Cerebellar nuclear complex (tissue), 1 donor: ENCODE measurements at places on chromosomes 11 and 22.

DNA sequence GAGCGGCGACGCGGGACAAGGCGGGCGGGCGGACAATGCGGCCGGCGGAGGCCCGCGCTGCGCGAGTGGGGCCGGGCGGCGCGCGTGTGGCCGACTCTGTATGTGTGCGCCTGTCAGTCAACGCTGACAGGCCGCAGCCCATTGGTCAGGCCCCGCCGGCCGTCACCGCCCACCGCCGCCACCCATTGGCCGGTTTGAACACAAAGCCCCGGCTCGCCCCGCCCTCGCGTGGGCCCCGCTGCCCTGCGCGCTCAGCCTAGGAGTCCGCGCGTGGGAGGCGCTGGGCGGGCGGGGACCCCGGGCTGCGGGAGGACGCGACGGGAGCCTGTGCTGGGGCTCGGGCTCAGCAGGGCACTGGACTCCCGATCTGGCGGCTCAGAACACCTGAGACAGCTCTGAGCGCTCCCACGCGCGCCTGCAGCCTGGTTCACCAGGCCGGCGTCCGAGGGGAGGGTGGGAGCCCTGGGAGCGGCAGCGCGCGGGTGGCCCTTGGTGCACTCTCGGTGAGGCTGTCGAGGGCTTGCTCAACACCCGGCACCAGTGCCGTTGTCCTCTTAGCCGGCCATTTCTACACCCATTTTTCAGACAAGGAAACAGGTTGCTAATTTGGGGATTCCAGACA lies at the start of gene SUN2:
Gene SUN2 (minus strand): TSS at position 88 of the 622 bp plus-strand sequence. CDS start 3,370 bp downstream, outside the sequence.
- no peak for DNase-seq

GRCh38 chr11:96109331-96110030 lies 185.6 kb upstream of the MTMR2 start:
- no peak for DNase-seq

- DNase-seq = no peak
These were observed 30.5 kb downstream of the CHKA start for GRCh38 chr11:68090706-68091105.

DNA sequence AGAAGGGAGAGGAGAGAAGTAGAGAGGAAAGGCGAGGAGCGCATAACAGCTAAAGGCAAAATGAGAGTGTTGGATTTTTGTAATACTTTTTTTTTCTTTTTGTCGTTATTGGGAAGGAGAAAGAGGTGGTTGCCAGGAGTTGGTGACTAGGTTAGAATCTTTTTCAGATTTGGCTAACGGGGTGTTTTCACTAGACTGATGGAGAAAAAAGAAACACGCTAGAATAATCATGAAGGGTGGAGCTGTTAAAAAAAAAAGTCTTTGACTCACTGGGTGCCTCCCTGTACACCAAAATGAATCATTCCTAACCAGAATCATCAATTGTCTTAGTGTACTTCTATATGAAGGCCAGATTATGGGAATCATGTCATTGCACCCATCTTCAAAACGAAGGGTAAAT lies 12.7 kb downstream of the BLID start:
- no peak for DNase-seq

GRCh38 chr22:17846326-17846992 lies 72.2 kb upstream of the BID start:
- DNase-seq = no peak

DNA sequence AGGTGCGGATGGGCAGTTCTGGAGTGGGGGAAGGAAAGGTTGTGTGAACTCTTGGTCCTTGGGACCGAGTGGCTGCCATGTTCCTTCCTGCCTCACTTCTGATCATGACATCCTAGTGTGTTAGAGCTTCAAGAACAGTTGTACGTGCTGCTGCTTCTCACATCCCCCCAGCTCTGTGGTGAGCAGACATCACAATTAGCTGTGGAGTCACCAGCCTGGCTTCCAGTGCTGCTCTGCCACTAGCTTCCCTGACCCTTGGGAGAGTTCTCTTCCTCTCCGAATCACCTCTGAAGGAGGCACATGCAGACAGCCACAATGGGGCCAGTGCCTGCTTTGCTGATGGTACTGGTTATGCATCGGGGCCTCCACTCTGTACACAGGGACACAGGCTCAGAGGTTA lies 6.2 kb upstream of the RAB1B start:
- no peak for DNase-seq

- no peak for DNase-seq
These were observed 2.7 kb upstream of the LDHAL6A start for GRCh38 chr11:18452927-18453326.

- no peak for DNase-seq
These were observed 290.7 kb downstream of the NTM start for GRCh38 chr11:131661132-131661531.

- no peak for DNase-seq
These were observed 22.8 kb downstream of the SLC5A4 start for GRCh38 chr22:32232191-32232830.

DNA sequence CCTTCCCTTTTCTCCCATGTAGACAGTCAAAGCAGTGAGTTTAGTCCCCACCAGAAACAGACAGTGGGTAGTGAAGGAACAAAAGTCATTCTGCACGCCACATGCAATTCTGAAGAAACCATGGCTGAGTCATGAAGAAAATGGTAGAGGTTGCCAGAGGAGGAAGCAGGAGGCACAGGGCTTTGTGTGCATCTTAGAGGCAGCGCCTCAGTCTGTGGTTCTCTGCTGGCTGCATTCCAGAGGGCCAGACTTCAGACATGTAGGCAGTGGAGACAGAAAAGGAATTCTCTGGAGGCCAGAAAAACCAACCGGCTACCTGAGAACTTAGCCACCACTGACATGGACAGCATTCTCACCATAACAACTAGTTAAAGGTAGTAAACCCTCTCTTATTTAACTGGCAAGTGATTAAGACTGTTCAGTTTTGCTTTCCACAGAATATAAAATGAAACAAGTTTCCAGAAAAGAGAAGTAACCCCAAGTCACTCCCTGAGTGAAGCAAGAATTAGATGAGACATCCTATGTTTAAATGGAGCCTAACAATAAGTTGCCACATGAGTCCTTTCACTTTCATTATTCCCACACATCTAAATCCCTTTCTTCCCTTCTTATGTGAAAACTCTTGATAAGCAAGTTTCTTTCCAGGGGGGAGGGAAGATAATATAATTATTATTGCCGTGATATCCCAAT lies 556.1 kb downstream of the SOX6 start:
- DNase-seq = no peak
